Suprapubic skin (tissue), 4 donors: ENCODE measurements at places on chromosomes 4 and X. TPM values are rescaled to one million over a fixed set of nuclear protein-coding genes. Genes with fewer than 3 reads are reported as not detected.

Gene HTT
- 89.4 TPM for total RNA-seq

Gene RPS6KA6
- total RNA-seq = 7.0 TPM

Gene RAP1GDS1
- total RNA-seq = 27.9 TPM

Gene MCUB
- 68.4 TPM for total RNA-seq

Gene SAGE1
- total RNA-seq = not detected

Gene RBMX2
- total RNA-seq = 16.0 TPM

Gene EGF
- total RNA-seq = 4.3 TPM

Gene YY2
- total RNA-seq = 2.9 TPM

Gene HSFX1
- total RNA-seq = 2.2 TPM

Gene RAB33A
- not detected for total RNA-seq

Gene ARHGEF6
- total RNA-seq = 16.9 TPM

Gene KCND1
- 1.5 TPM for total RNA-seq

Gene PCSK1N
- 2.2 TPM for total RNA-seq

Gene SUPT20HL1
- not detected for total RNA-seq

DNA sequence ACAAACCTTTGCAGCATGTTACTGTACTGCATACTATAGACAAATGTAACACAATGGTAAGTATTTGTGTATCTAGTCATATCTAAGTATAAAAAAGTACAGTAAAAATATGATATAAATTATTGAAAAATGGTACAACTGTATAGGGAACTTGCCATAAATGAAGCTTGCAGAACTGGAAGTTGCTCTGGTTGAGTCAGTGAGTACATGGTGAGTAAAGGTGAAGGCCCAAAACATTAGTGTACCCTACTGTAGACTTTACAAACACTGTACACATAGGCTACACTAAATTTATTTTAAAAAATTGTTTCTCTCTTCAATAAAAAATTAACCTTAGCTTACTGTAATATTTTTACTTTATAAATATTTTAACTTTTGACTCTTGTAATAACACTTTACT, 25.8 kb downstream of the SPIN3 start:
- no peak for DNase-seq
- no peaks in the 10 kb centered on the region for H3K4me1 ChIP-seq
- no peak overlapping the region for H3K4me3 ChIP-seq
- no peaks in the 10 kb centered on the region for H3K27me3 ChIP-seq

DNA sequence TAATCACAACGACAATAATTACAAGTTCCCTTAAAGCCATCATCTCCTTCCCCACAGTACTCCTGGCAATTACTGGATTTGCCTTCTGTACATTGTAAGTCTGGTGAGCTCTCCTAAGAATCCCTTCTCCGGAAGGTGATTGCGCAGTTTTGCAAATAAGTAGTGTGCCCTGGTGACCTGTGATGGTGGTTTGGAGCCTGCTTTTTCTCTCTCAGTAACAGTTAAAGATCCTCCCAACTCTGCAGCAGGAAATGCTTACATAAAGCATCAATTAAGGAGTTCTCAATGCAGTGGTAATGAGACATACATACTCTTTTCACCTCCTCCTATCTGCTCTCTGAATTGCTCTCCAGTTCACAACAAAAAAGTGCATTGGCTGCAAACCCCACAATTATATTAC, 159.7 kb downstream of the SH2D1A start:
- no peaks in the 10 kb centered on the region for H3K36me3 ChIP-seq
- no peak overlapping the region for H3K4me3 ChIP-seq
- no peak overlapping the region for H3K27ac ChIP-seq

- H3K27me3 ChIP-seq = no peaks in the 10 kb centered on the region
- H3K27ac ChIP-seq = no peak overlapping the region
- H3K4me1 ChIP-seq = no peaks in the 10 kb centered on the region
Observed at GRCh38 chrX:110531873-110532580, 173.4 kb downstream of the RTL9 start.

- H3K4me3 ChIP-seq = no peak overlapping the region
- H3K36me3 ChIP-seq = no peaks in the 10 kb centered on the region
- H3K27me3 ChIP-seq = no peaks in the 10 kb centered on the region
- H3K4me1 ChIP-seq = no peaks in the 10 kb centered on the region
- no peak for DNase-seq
- no peak overlapping the region for H3K27ac ChIP-seq
Observed at GRCh38 chrX:92247076-92247475, 467.9 kb downstream of the PCDH11X start.

GRCh38 chr4:118760493-118760892, 75.3 kb downstream of the METTL14 start:
- H3K36me3 ChIP-seq = peaks cover 6% of the 10 kb centered on the region
- no peak for DNase-seq
- no peak overlapping the region for H3K4me3 ChIP-seq
- no peak overlapping the region for H3K27ac ChIP-seq
- no peaks in the 10 kb centered on the region for H3K27me3 ChIP-seq
- H3K4me1 ChIP-seq = peaks cover 73% of the 10 kb centered on the region

DNA sequence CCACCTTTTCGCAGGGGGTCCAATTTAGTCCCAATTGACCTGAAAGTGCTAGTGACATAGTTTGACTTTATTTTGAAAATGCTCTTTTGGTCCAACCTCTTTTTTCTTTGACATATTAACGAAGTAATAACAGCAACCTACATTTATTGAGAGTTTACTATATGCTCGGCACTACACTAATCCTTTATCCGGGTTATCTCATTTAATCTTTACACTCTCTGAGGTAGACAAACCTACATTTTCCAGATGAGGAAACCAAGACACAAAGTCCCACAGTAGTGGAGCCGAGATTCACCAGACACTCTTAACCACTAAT, 307 bp upstream of the ATRX start:
- H3K4me1 ChIP-seq = no peaks in the 10 kb centered on the region
- H3K27me3 ChIP-seq = no peaks in the 10 kb centered on the region
- H3K27ac ChIP-seq = peak overlapping the region; percentile 91
- no peak for DNase-seq
- no peaks in the 10 kb centered on the region for H3K36me3 ChIP-seq
- H3K4me3 ChIP-seq = peak overlapping the region; percentile 61

DNA sequence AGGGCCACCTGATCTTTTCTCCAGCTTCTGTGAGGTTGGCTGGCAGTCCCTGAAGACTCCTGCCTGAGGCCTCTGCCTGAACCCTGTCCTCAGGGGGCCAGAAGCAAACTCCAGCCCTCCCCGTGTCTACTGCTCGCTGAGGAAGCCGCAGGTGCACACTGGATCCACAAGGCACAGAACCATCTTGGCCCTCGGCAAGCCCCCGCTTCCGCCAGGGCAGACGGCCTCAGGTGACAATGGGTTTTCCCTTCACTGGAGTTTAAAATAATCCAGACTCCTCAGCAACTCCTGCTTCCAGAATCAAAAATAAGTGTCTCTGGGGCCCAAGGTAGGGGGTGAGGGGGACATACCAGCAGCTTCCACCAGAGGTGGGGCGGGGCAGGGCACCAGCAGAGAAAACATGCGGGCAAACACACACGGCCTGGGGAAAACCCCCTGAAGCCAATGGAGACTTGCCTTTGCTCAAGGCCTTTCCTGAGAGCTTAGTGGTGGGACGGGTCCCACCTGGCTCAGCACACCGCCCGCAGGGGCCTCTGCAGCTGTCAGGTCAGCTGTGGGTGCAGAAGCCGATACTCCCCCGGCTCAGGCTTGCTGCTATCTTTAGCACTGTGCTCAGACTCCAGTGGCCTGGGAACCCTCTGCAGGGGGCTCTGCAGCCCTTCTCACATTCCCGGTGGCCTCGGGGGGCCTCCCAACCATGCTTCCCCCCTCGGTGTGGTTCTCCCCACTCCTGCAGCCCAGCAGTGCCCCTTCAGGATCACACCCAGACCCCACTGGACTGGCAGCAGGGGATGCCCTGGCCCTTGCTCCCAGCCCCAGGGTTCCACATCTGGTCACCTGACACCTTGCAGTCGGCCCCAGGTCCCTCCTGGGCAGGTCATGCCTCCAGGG, 1.9 kb downstream of the MYL5 start:
- no peak overlapping the region for H3K27ac ChIP-seq
- H3K4me1 ChIP-seq = peaks cover 68% of the 10 kb centered on the region
- H3K36me3 ChIP-seq = peaks cover 15% of the 10 kb centered on the region
- no peaks in the 10 kb centered on the region for H3K27me3 ChIP-seq
- no peak for DNase-seq

DNA sequence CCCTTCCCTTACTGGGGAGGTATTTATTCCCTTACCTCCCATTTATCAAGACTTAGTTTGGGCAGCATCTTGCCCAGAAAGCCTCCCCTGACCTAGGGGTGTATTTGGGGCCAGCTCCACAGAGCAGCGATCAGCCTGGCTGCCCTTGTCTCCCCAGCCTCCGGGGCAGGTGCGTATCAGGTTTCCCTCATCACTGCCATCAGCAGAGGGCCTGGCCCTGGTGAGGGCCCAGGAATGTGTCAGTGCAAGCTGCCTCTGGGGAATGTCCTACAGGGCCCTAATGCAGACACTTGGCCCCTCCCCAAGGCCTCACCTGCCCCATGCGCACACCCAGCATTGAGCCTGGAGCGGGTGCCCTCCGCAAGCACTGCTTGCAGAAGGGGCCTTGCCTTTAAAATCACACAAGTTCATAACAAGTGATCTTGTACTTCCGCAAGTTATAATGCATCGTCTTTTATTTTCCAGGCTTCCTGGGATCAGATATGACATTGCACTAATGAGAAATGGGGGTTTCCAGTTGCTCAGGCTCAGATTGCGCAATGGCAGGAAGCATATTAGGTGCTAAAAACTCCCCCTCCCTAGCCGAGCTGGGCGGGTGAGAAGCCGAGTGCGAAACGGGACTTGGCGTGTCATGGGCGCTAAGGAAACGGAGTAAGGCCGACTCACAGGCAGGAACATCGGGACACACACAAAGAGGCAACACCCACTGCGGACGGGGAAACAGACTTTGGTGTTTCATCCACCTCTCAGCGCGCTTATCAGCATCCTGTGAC, 25.4 kb upstream of the AFAP1 start:
- peaks cover 43% of the 10 kb centered on the region for H3K4me1 ChIP-seq
- H3K4me3 ChIP-seq = no peak overlapping the region
- H3K27ac ChIP-seq = peak overlapping the region; percentile 43
- H3K27me3 ChIP-seq = no peaks in the 10 kb centered on the region

- no peaks in the 10 kb centered on the region for H3K27me3 ChIP-seq
- no peak overlapping the region for H3K27ac ChIP-seq
- H3K4me1 ChIP-seq = no peaks in the 10 kb centered on the region
- no peak overlapping the region for H3K4me3 ChIP-seq
- H3K36me3 ChIP-seq = no peaks in the 10 kb centered on the region
Observed at GRCh38 chrX:14718403-14718802, 154.5 kb downstream of the FANCB start.

DNA sequence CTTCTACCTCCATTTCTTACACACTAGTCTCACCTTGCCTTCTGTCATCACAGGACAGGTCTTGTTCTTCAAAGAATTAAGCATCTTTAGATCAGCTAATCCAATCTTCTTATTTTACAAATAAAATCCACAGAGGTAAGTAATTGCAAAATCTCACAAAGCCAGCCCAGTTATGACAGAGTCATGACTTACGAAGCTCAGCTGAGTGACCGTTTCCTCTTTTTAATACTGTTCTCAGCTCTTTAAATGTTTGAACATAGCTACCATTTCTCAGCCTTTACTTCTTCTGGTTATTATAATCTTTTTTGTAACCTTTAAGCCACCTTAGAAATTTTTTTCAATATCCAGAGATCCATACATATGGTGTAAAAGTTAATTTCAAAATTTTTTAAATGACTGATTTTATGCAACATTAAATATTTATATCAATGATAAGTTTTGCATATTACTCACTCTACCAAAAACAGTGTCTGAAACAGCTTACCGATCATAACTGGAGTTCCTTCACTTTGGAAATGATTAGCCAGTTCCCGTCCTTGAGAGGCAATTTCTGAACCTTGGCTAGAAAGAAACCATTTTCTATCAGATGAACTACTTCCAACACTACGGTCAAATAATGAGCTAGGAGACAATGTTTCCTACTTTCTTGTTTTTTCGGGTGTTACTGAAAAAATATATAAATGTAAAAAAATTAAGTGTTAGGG, 8.8 kb downstream of the ANKRD37 start:
- no peaks in the 10 kb centered on the region for H3K4me1 ChIP-seq
- H3K27ac ChIP-seq = no peak overlapping the region
- DNase-seq = no peak
- no peak overlapping the region for H3K4me3 ChIP-seq
- peaks cover 57% of the 10 kb centered on the region for H3K36me3 ChIP-seq
- H3K27me3 ChIP-seq = no peaks in the 10 kb centered on the region
